ENCODE measurements at places on chromosomes 3 and 15. TPM values are rescaled to one million over a fixed set of nuclear protein-coding genes. Genes with fewer than 3 reads are reported as not detected.

The CATSPER2 gene
- total RNA-seq, result 0.78 TPM

DNA sequence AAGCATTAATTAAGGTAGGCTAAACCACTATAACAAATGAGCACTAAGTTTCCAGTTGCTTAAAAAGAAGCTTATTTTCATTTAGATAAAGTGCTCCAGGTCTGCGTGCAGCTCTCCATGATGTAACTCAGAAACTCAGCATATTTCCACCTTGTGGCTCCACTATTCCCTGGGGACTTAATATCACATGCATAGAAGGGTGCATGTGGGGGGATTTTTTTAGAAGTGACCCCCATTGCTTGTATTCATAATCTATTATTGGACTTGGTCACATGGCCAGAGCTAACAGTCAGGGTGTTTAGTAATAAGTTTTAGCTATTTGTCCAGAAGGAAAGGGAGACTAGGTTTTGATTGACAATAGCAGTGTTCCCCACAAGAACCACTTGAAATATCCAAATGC is 86.8 kb downstream of the TMCO5A start:
- no peak for DNase-seq
- H3K4me3 ChIP-seq, result no peak overlapping the region
- H3K27ac ChIP-seq, result no peak overlapping the region
- no peaks in the 10 kb centered on the region for H3K27me3 ChIP-seq
- H3K36me3 ChIP-seq, result no peaks in the 10 kb centered on the region

DNA sequence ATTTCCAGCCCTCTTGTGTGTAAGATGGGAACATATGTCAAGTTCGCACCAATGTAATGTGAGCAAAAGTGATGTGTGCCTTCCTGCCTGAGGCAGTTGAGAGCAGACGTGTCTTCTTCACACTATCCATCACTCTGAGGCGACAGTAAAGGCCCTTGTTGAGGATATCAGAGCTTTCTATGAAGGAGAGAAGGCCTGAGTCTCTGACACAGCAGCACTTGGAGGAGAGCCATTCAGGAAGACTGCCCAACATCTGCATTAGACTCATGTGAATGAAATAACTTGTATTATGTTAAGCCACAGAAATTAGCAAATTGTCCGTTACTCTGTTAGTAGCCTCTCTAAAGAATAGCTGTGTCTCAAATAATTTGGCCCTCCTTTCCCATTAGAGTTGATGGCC is 108.8 kb upstream of the CCDC54 start:
- no peak for DNase-seq
- H3K27ac ChIP-seq, result no peak overlapping the region
- no peaks in the 10 kb centered on the region for H3K36me3 ChIP-seq
- H3K4me1 ChIP-seq, result peaks cover 3% of the 10 kb centered on the region
- H3K27me3 ChIP-seq, result no peaks in the 10 kb centered on the region

DNA sequence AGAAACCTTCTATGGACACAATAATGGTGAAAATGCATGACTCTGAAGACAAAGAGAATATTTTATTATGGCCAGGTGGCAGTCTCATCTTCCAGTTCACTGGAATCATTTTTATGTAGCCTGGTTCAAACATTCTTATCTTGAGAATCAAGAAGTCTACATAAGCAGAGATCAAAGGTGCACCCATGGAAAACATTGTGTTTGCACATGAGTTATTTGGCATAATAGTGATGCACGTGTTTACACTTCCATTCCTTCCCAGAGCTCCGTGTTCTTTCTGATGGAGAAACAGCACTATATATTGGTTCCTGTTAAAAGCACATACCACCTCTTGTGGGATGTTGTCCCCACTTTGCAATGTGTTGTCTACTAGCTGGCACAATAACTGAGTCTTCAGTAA is 572.2 kb downstream of the GRM7 start:
- H3K4me1 ChIP-seq, result no peaks in the 10 kb centered on the region
- no peak for DNase-seq
- no peaks in the 10 kb centered on the region for H3K36me3 ChIP-seq
- no peak overlapping the region for H3K4me3 ChIP-seq
- H3K27me3 ChIP-seq, result no peaks in the 10 kb centered on the region

DNA sequence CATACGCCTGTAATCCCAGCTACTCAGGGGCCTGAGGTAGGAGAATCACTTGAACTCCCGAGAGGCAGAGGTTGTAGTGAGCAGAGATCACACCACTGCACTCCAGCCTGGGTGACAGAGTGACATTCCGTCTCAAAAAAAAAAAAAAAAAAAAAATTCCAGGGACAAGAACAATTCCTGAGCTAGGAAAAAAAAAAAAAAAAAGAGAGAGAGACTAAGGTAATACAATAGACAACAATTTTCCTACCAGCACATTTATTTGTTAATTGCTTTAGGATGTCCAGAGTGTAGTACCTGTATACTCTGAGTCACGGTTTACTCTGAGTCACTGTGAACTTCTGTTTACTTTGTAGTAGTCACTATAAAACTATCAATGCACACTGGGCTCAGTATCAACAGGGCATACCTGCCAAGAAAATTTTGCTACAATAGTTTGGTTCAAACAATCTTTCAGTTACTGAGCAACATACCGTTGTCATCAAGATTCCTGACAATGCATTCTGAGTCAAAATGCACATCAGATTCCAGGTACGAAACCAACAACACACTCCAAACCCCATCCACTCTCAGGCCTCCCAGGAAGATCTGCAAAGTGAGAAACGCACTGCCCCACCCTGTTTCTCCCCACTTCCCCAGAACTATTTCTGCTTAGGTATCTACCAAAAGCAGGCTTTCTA is 28.3 kb downstream of the IGF2BP2 start:
- H3K27me3 ChIP-seq, result no peaks in the 10 kb centered on the region
- H3K27ac ChIP-seq, result no peak overlapping the region
- H3K36me3 ChIP-seq, result no peaks in the 10 kb centered on the region
- H3K4me1 ChIP-seq, result no peaks in the 10 kb centered on the region
- DNase-seq, result no peak

DNA sequence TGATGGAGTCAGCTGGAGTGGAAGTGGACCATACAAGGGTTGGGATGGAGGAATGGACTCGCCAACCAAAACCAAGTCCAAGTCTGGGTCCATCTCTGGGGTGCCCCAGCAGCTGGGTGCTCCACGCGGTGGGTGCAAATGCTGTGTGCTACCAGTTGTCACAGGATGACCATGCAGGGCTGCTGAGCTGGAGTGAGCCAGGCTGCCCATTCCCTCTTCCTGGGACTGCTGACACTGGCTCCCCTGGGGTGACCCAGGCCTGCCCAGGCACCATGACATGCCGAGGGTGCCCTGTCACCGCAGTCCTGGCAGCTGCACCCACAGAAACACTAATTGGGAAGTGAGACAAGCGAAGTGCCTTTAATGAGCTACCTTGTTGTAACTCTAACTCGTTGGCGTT is 140.2 kb downstream of the TPRA1 start:
- peaks cover 4% of the 10 kb centered on the region for H3K4me1 ChIP-seq
- no peak overlapping the region for H3K27ac ChIP-seq
- no peaks in the 10 kb centered on the region for H3K36me3 ChIP-seq
- peaks cover 25% of the 10 kb centered on the region for H3K27me3 ChIP-seq
- H3K4me3 ChIP-seq, result no peak overlapping the region
- DNase-seq, result no peak

GRCh38 chr15:32852771-32853170 is 135.0 kb downstream of the GREM1 start:
- H3K4me1 ChIP-seq, result peaks cover 11% of the 10 kb centered on the region
- no peak for DNase-seq
- H3K4me3 ChIP-seq, result no peak overlapping the region
- no peak overlapping the region for H3K27ac ChIP-seq
- no peaks in the 10 kb centered on the region for H3K36me3 ChIP-seq

DNA sequence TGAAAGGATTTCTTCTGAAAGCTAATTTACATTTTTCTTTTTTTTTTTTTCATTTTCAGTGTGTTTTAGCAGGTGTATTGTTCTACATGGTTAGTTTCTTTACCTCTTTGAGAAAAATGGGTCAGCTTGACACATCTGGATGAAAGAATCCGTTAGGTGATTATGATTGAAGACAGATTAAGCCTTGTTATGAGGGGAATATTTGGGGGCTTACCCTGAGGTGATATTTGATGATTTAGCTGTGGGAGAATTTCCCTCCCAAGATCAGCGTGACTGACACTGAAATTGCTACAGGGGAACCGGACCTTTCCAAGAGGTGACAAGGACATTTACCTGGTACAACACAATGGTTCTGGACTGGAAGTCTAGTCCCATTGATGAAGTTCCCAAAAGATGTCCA is 147.5 kb downstream of the NFKBIZ start:
- no peak overlapping the region for H3K4me3 ChIP-seq
- no peaks in the 10 kb centered on the region for H3K36me3 ChIP-seq
- H3K27ac ChIP-seq, result no peak overlapping the region
- no peaks in the 10 kb centered on the region for H3K27me3 ChIP-seq
- no peaks in the 10 kb centered on the region for H3K4me1 ChIP-seq
- no peak for DNase-seq

The CTXN2 gene
- not detected for total RNA-seq

The TLR9 gene
- 0.13 TPM for total RNA-seq

DNA sequence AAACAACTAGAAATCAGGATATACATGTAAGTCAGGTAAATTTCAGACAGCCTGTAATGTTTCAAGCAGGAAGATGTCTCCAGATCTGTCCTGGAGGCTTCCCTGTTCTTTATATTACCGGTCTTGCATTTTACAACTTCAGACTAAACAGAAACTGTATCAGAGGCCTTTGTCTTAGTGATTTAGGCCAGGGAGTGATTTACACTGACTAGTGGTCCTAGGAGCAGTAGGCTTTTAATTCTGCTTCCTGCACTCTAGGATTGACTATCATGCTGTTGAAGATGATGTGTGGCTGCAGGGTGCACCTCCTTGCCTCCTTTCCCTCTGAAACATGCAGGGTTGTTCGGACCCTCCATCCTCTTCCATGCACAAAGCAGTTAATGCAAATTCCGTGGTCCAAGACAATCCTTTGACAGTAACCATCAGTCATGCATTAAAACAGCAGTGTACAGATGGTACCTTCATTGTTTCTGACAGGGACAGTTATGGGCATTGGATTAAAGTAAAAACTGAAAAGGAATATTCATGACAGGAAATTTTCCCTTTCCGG is 27.6 kb downstream of the CHRNA7 start:
- no peaks in the 10 kb centered on the region for H3K36me3 ChIP-seq
- H3K4me3 ChIP-seq, result no peak overlapping the region
- H3K27me3 ChIP-seq, result no peaks in the 10 kb centered on the region
- DNase-seq, result no peak

DNA sequence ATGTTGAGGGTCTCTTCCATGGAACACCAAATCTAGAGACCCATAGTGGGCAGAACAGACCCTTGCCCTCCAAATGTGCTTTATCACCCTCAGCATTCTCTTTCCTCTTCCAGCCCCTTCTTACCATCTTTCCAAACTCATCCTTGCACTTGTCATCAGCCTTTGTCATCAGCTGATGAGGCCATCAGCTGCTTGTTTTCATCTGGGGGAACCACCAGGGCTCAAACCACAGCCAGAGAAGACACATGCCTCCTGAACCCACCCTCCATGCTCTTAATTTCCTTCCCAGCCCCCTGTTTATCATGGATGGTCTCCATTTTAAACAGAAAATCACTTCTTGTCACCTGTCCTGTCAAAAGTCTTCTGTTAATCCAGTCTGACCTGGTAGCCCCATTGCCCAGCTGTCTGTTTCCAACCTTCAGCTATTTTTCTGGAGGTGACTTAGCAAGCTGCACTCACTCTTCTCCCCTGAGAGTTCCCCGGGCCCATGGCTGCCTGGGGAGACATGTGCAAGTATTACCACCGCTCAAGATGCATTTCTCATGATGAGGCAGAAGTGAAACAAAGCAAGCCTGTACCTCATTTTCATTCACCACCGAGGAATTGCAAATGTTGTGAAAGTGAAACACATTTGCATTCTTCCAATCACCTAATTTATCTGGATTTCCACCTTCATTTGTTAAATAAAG is 14.7 kb upstream of the SYNM start:
- no peak overlapping the region for H3K27ac ChIP-seq
- H3K27me3 ChIP-seq, result no peaks in the 10 kb centered on the region
- no peaks in the 10 kb centered on the region for H3K4me1 ChIP-seq
- no peak for DNase-seq

- no peak overlapping the region for H3K27ac ChIP-seq
- H3K27me3 ChIP-seq, result peaks cover 4% of the 10 kb centered on the region
- DNase-seq, result no peak
- H3K36me3 ChIP-seq, result no peaks in the 10 kb centered on the region
Observed at GRCh38 chr15:101446518-101447167, 42.9 kb downstream of the PCSK6 start.

The LRRC31 gene
- total RNA-seq, result not detected

DNA sequence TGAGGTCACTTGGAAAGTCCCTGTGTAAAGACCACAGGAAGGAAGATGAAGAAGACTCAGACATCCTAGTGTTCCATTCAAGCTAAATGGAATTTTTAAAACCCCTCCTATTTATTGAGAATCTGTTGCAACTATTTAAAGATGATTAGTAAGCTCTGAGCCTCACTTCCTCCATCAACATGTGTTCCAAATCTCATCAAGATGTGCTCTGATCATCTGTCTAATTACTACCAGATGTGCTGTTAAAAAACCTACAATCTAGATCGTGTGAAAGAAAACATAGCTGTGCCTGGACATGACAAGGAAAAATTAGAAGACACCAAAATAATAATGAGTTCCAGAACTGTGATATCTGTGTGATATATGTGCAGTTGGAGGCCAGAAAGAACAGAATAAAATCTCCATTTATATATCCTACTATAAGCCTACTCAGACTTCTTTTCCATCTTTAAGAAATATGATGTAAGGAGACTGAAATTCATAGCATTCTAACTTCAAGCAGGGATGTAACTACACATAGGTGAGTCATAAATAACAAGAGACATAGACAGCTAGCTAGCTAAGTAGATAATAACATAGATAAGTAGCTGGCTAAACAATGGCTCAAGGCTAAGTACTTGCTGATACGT is 7.8 kb downstream of the XPC start:
- no peak overlapping the region for H3K4me3 ChIP-seq
- peaks cover 57% of the 10 kb centered on the region for H3K36me3 ChIP-seq
- H3K27me3 ChIP-seq, result no peaks in the 10 kb centered on the region
- H3K27ac ChIP-seq, result no peak overlapping the region
- H3K4me1 ChIP-seq, result no peaks in the 10 kb centered on the region

- no peaks in the 10 kb centered on the region for H3K4me1 ChIP-seq
- no peak for DNase-seq
- H3K27ac ChIP-seq, result no peak overlapping the region
- no peaks in the 10 kb centered on the region for H3K36me3 ChIP-seq
Observed at GRCh38 chr3:3443482-3443881, 264.0 kb upstream of the CRBN start.

DNA sequence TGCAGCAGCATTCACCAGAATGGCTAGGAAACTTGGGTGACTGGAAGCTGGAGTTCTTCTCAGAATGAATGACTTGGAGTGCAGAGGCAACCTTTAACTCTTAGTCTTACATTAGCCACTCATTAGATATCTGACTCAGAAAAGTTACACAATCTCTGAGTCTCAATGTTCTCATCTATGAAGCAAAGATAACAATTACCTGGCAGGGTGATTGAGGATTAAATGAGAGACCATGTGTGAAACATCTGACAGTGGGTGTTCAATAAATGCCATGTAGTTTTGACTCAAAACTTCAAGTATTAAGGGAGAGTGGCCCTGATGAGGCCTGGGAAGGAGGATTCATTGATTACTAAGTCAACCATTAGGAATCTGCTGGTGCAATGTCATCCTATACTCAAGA is 48.3 kb downstream of the MRPL3 start:
- H3K4me3 ChIP-seq, result no peak overlapping the region
- no peaks in the 10 kb centered on the region for H3K36me3 ChIP-seq
- no peaks in the 10 kb centered on the region for H3K27me3 ChIP-seq
- DNase-seq, result no peak

The RPL22L1 gene
- 23.6 TPM for total RNA-seq

Measured in esophagus muscularis mucosa (tissue), 4 donors.